ENCODE measurements at places on chromosomes 12 and 14.

GRCh38 chr14:77470224-77470870, 12.5 kb downstream of the AHSA1 start:
- no peak for DNase-seq

- DNase-seq, result no peak
These were observed 25.6 kb downstream of the CRACR2A start for GRCh38 chr12:3727354-3727753.

GRCh38 chr12:73599268-73599667, 938.4 kb upstream of the ATXN7L3B start:
- DNase-seq, result no peak

DNA sequence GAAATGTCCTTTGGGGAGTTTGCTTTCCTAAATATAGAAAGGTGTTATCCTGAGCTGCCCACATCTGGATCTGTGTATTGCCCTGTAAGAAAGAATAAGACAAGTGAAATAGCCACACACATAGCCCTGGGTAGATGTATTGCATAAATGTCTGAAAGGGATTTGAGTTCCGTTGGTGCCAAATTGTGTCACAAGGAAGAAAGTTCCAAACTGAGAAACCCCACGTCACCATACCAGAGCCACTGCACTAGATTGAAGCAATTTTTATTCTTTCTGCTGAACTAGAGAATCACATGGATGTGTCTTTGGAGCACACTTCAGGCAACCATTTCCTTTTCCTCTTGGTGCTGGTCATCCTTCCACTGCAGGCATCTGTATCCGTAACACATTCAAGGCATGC, 5.0 kb downstream of the RNASE9 start:
- DNase-seq, result no peak

- no peak for DNase-seq
These were observed 36.3 kb upstream of the MAP3K9 start for GRCh38 chr14:70845601-70846000.

GRCh38 chr12:25884024-25884919, 74.2 kb upstream of the RASSF8 start:
- no peak for DNase-seq

DNA sequence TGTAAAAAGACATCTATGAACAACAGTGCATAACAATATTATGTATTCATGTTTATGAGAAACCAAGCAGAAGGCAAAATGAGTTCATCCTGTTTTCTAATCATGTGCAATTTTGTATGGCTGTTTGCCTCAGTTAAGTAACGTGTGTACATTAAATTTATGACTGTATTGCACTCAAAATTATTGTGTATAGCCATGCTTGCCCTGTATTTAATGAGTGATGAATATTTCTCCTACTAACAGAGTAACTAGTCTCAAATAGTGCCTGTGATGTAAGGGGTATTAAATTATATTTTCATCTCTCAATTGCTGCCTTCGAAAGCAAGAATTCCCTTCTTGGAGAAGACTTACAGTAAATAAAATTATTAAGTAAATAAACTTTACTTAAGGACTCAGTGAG, 154.2 kb downstream of the NOVA1 start:
- DNase-seq, result no peak

GRCh38 chr12:110718222-110718908, 24.3 kb downstream of the PPP1CC start:
- DNase-seq, result no peak

DNA sequence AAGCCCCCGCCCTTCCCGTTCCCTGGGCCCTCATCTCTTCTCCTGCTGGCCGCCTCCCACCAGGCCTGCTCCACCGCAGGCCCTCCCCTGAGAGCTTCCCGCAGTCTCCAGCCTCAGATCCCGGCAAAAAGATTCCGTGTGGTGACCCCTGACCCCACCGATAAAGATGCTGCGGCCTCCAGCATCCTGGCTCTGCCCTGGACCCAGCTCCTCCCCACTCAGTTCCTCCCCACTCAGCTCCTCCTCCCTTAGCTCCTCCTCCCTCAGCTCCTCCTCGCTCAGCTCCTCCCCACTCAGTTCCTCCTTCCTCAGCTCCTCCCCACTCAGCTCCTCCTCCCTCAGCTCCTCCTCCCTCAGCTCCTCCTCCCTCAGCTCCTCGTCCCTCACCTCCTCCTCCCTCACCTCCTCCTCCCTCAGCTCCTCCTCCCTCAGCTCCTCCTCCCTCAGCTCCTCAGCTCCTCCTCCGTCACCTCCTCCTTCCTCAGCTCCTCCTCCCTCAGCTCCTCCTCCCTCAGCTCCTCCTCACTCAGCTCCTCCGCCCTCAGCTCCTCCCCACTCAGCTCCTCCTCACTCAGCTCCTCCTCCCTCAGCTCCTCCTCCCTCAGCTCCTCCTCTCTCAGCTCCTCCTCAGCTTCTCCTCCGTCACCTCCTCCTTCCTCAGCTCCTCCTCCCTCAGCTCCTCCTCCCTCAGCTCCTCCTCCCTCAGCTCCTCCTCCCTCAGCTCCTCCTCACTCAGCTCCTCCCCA, 17.0 kb downstream of the NOC4L start:
- no peak for DNase-seq

DNA sequence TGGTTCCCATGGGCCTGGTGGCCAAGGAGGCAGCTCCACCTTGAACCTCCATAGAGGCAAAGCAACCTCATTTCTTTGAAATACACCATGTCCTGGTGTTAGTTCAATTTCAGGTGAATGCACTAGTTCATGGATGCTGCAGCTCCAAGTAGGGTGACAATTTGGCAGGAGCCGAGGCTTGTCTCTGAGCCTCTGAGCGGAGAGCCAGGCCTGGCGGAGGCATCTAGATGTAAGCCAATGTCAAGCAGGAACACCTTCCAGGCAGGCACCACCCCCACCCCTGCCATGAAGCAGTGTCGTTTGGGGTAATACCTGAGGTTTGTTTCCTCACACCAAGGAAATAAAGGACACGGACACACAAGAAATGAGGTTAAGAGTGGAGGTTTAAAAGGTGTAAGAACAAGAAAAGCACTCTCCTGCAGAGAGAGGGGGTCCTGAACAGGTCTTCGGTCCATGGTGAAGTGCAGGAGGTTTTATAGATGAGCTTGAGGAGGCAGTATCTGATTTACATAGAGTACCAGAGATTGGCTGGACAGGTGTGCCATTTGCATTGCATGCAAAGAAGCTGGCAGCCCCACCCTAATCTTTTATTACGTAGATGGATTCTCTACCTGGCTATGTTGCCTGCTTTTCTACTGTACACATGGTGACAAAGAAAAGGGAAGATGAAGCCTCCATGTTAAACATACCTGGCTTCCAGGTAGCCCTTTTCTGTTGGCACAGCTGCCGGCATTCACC, 60.3 kb downstream of the RIN3 start:
- DNase-seq, result no peak

- DNase-seq, result no peak
These were observed 221.8 kb upstream of the SSTR1 start for GRCh38 chr14:37985826-37986470.

DNA sequence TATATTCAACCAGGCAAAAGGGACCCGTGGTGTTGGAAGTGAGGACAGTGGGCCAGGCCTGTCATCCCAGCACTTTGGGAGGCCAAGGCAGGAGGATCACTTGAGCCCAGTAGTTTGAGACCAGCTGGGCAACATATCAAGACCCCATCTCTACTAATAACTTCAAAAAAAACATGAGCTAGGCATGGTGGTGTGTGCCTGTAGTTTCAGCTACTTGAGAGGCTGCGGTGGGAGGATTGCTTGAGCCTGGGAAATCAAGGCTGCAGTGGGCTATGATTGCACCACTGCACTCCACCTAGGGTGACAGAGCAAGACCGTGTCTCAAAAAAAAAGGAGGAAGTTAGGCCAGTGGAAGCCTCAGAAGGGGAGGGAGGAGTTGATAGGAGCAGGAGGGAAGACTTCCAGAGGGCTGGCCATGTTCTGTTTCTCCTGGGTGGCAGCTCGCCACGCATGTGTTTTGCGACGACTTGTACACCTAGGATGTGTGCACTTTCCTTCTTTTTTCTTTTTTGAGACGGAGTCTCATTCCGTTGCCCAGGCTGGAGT, 10.1 kb downstream of the SLC25A29 start:
- no peak for DNase-seq

- no peak for DNase-seq
These were observed 64.8 kb upstream of the HIF1A start for GRCh38 chr14:61630399-61631044.

DNA sequence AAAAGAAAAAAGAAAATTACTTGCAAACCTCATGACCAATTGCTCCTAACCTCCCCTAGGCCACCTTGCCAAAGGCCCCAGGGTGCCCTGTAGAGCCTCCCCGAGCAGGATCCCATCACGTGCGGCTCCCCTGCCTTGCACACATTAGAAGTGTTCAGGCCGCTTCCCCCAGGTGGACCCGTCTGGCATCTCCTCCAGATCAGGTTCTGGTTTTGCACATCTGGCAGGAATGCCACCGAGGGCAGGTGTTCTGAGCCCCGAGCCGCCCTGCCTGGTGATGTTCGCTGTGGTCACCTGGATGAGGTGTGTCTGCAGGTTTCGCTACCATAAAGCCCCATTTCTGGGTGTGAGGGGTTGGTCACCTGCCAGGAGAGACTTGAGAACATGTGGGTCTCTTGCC, 19.3 kb downstream of the MMP17 start:
- no peak for DNase-seq

DNA sequence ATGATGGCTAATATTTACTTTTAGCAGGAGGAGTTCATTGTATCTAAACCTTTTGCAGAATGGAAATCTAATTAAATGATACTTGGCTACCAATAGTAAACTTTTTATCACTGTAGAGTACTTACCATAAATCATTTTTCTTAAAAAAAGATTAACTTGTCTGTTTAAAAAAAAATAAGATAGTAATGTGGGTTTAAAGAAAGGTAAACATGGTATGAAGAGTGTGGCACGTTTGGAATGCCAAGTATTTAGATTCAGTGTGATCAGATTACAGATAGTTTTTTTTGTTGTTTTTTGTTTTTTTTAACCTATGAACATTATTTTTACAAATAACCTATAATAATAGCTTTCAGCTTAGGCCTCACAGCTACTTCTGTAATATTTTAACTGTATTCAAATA, 25.8 kb downstream of the KTN1 start:
- no peak for DNase-seq

- DNase-seq, result no peak
These were observed 41.7 kb downstream of the SUSD6 start for GRCh38 chr14:69652942-69653684.

GRCh38 chr14:70972107-70972976, 65.1 kb downstream of the PCNX1 start:
- no peak for DNase-seq

- DNase-seq, result no peak
These were observed 382.5 kb upstream of the TMTC1 start for GRCh38 chr12:30166006-30166795.

DNA sequence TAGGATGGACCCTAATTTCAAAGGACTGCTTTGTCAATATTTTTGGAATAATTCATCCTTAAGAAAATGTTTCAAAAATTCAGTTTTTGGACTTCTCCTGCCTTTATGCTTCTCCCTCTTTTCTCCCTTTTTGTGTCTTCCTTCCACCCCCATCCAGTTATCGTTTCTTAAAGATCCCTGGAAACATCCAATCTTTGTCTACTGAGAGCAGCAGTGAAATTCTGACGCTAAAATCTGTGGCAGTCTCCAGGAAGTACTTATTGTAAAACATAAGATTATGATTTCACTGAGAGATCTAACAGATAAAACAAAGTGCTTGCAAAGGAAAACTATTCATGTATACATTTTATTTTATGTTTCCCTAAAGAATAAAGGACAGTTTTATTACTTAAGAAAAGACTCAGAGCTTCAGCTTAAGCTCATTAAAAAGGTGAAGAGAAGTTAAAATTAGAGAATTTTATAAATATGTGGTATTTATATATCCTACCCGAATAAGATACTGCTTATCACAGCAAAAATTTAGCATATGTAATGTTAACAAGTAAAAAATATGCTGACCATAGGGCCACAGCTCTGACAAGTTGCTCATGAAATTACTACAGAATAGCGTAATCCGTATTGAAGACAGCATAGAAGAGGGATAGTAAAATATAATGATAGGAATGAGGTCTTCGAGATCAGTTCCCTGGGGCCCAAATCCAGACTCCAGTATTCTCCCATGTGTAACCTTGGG, 6.9 kb downstream of the FRMD6 start:
- DNase-seq, result no peak

- DNase-seq, result no peak
These were observed 3.6 kb downstream of the TNS2 start for GRCh38 chr12:53053218-53054111.

DNA sequence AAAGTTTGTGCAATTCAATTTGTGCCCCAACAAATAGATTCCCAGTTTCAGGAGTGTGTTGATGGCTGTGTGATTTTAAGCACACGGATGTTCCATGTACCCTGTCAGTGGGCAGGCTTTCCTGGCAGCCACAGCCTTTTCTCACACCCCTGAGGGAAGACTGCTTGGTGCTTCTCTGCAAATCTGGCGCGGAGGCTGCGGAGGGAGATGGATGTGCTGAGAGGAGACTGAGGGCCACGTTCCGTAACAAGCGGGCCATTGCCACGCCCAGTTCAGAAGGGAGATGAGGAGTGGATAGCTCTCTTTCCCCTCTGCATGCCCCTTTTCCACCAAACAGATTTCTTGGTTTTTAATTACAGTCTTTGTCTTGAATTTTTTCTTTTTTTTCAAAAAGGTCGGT, 89.1 kb downstream of the BEGAIN start:
- no peak for DNase-seq

DNA sequence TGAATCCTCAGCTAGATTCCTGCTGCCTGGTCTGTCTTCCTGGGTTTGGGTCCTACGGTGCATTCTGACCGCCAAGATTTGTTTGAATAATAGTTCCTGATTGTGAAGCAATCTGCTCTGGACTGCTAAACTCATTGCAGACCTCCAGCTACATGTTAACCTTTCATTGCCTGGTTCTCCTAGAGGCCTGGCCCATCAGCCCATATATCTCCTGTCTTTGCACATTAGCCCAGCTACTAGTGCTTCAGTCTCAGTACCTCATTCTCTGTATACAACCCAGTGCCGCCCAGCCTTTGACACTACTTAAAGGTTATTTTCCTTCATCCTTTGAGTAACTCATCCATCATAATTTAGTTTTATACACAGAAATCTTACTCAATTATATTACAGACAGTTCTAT, 65.6 kb upstream of the GRIP1 start:
- DNase-seq, result no peak

GRCh38 chr14:81172353-81172752, 48.4 kb downstream of the GTF2A1 start:
- DNase-seq, result no peak

GRCh38 chr14:67526676-67527459, 6.2 kb upstream of the PLEKHH1 start:
- DNase-seq, result no peak

GRCh38 chr14:74988131-74988530, 14.6 kb upstream of the EIF2B2 start:
- DNase-seq, result no peak

DNA sequence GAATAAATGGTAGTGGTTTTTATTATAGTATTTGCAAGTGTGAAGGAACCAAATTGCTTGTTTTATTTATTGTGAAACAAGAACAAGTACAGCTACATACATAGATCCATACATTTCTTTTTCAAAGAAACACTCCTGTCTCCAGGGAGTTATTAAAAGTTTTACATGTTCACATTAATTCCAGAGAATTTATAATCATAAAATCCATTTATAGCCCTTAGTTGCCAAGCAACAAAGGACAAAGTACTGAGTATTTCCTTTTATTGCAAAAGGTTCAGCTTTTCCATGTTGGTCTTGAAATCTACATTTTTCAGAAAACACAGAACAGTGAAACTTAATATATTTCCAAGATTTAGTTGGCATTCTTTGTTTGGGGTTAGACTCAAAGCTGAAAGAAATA, 9.5 kb downstream of the MYRFL start:
- DNase-seq, result no peak

All from activated gamma-delta T cell (primary cell).